ENCODE measurements at places on chromosomes 5 and 9. TPM values are rescaled to one million over a fixed set of nuclear protein-coding genes. Genes with fewer than 3 reads are reported as not detected.
A peak's percentile ranks its signal among the peaks of the same experiment; 100 is the strongest.

- H3K27me3 ChIP-seq, result no peaks in the 10 kb centered on the region
- no peak overlapping the region for H3K4me3 ChIP-seq
- no peak overlapping the region for H3K27ac ChIP-seq
- no peaks in the 10 kb centered on the region for H3K36me3 ChIP-seq
- H3K4me1 ChIP-seq, result no peaks in the 10 kb centered on the region
Measured at GRCh38 chr5:179217356-179217755, 127.9 kb downstream of the ADAMTS2 start.

HAVCR2 gene
- total RNA-seq, result 15.9 TPM

DNA sequence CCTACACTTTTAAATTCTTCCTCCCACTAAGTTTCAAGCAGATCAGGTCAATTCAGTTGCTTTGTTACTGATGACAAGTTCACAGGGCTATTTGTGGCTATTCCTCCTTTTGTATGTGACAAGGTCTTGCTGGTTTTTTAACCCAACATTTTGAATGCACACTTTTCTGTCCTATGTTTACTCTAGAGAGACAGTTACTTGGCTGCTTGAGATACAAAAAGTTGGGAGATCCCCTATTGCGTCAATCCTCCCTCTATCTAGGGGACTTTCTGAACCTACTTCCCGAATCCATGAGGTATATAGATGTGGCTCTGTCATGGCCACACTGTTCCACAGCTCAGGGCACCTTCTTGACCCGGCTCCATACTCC is 386.7 kb downstream of the NTRK2 start:
- H3K4me3 ChIP-seq, result no peak overlapping the region
- no peak overlapping the region for H3K27ac ChIP-seq
- H3K4me1 ChIP-seq, result no peaks in the 10 kb centered on the region
- H3K36me3 ChIP-seq, result no peaks in the 10 kb centered on the region
- peaks cover 17% of the 10 kb centered on the region for H3K27me3 ChIP-seq

SPTLC1 gene
- total RNA-seq, result 46.6 TPM

DNA sequence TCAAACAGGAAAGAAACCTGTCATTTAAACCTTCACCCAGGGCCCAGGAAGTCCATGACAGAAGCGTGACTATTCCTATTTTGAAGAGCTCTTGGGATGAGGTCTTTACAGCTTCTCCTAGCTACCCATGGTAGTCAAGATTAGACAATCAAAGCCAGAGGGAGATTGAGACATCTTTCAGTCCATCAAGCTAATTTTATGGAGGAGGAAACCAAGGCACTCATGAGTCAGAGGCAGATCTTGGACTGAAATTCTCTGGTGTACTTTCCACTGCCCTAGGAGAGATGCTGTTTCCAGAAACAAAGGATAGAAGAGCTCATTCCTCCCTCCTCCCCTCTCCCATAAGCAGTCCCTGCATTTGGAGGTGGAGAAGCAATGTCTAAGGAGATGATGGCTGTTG is 9.2 kb downstream of the TNFSF8 start:
- no peak overlapping the region for H3K4me3 ChIP-seq
- peaks cover 82% of the 10 kb centered on the region for H3K36me3 ChIP-seq
- no peak for DNase-seq
- H3K27me3 ChIP-seq, result no peaks in the 10 kb centered on the region
- peak overlapping the region; percentile 77 for H3K27ac ChIP-seq

GRCh38 chr5:122401976-122402725 is 90.1 kb downstream of the SNCAIP start:
- no peak for DNase-seq
- H3K27ac ChIP-seq, result no peak overlapping the region
- H3K4me3 ChIP-seq, result no peak overlapping the region
- no peaks in the 10 kb centered on the region for H3K36me3 ChIP-seq
- no peaks in the 10 kb centered on the region for H3K4me1 ChIP-seq
- peaks cover 5% of the 10 kb centered on the region for H3K27me3 ChIP-seq

DNA sequence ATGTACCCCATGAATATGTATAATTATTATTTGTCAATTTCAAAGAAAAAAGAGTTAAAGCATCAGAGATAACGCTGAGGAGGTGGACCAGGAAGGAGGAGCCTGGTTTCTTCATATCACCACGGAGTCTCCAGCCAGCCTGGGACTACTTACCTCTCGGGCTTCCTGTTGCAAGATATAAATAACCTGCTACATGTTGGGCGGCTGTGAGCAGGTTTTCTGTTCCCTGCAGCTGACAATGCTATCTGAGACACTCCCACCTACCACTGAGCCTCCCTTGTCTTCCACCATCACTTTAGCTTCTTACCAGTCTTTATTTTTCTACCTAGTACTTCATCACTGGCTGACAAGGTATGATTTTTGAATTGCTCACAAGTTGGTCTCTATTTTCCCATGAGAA is 102.7 kb upstream of the CPEB4 start:
- no peak overlapping the region for H3K4me3 ChIP-seq
- no peaks in the 10 kb centered on the region for H3K36me3 ChIP-seq
- H3K27ac ChIP-seq, result no peak overlapping the region

ZNF484 gene
- total RNA-seq, result 9.8 TPM

DNA sequence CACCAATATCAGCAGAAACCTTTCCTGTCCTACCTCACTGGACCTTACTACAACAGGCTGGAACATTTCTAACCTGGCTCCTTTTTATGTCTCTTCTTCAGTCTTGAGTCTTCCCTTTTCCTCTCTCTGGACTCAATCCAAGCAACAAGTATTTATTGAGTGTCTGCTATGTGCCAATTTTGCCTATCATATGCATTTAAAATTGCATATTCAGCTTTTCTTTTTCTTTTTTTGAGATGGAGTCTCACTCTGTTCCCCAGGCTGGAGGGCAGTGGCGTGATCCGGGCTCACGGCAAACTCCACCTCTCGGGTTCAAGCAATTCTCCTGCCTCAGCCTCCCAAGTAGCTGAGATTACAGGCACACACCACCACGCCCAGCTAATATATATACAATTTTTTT is 65.8 kb downstream of the MEIKIN start:
- H3K4me1 ChIP-seq, result no peaks in the 10 kb centered on the region
- H3K4me3 ChIP-seq, result no peak overlapping the region
- no peak overlapping the region for H3K27ac ChIP-seq
- H3K27me3 ChIP-seq, result no peaks in the 10 kb centered on the region
- no peaks in the 10 kb centered on the region for H3K36me3 ChIP-seq
- DNase-seq, result no peak

DNA sequence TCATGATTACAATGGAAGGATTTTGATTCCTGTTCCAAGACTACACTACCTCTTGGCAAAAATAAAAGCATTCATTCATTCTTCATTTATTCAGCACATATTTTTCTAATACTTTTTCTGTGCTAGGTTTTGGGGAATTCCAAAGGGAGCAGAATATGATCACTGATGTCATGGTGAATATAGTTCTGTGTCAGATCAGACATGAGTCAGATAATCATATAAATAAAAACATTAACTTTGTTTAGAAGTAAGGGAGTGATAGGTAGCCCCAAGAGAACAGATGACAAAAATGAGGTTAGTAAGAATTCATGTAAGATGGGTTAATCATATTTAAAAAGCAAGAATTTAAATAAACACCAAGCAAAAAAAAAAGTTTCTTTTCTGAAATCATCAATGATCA is 94.1 kb upstream of the RANBP6 start:
- no peaks in the 10 kb centered on the region for H3K27me3 ChIP-seq
- no peak overlapping the region for H3K4me3 ChIP-seq
- peaks cover 18% of the 10 kb centered on the region for H3K4me1 ChIP-seq
- no peak overlapping the region for H3K27ac ChIP-seq
- no peak for DNase-seq

- no peaks in the 10 kb centered on the region for H3K27me3 ChIP-seq
- H3K27ac ChIP-seq, result no peak overlapping the region
- peaks cover 30% of the 10 kb centered on the region for H3K36me3 ChIP-seq
- DNase-seq, result no peak
Measured at GRCh38 chr5:95948631-95949030, 13.0 kb downstream of the ELL2 start.

- H3K4me3 ChIP-seq, result no peak overlapping the region
- peak overlapping the region; percentile 72 for H3K27ac ChIP-seq
- DNase-seq, result no peak
Measured at GRCh38 chr5:32601623-32602295, 16.4 kb downstream of the SUB1 start.

FGF10 gene
- not detected for total RNA-seq

- no peaks in the 10 kb centered on the region for H3K27me3 ChIP-seq
- no peak overlapping the region for H3K4me3 ChIP-seq
- DNase-seq, result no peak
- no peaks in the 10 kb centered on the region for H3K4me1 ChIP-seq
Measured at GRCh38 chr5:116838011-116838536, 263.5 kb upstream of the SEMA6A start.

DNA sequence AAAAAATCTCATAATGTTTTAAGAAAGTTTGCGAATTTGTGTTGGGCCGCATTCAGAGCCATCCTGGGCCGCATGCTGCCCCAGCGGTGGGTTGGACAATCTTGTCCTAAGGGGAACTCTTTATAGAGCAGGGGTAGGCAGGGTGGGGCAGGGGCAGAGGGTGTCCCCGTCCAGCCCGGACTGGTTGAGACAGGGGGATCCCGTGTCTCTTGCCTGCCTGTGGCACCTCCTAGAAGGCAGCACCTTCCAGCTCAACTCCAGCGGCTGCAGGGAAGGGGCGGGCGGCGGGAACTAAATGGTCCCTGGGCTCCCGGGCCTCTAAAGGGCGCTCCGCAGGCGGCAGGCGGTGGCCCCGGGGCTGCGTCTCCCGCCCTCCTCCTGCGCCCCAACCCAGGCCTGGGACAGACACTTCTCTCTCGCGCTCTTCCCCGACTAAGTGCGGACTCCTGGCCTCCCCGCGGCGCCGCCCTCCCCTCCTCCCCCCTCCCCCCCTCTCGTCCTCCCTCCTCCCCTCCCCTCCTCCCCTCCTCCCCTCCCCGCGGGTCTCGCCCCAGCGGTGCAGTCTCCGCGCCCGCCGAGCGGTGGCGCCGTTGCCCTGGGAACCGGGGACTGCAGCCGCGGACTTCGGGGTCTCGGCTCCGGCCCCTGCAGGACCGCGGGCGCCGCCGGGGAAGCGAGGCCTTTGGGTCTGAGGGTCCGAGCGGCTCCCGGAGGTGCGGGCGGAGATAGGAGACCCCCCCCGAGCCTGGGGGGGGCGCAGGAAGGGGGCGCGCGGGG is 132.6 kb downstream of the MRPL36 start:
- no peaks in the 10 kb centered on the region for H3K36me3 ChIP-seq
- H3K27ac ChIP-seq, result no peak overlapping the region
- peak; percentile 76 for DNase-seq
- H3K27me3 ChIP-seq, result peaks cover 63% of the 10 kb centered on the region

GRCh38 chr9:101706261-101706798 is 32.1 kb downstream of the GRIN3A start:
- DNase-seq, result no peak
- no peaks in the 10 kb centered on the region for H3K36me3 ChIP-seq
- H3K4me1 ChIP-seq, result peaks cover 4% of the 10 kb centered on the region
- no peak overlapping the region for H3K4me3 ChIP-seq

GRCh38 chr5:67639976-67640375 is 443.4 kb upstream of the CD180 start:
- H3K27me3 ChIP-seq, result no peaks in the 10 kb centered on the region
- no peak overlapping the region for H3K4me3 ChIP-seq
- no peak overlapping the region for H3K27ac ChIP-seq
- H3K4me1 ChIP-seq, result no peaks in the 10 kb centered on the region
- H3K36me3 ChIP-seq, result no peaks in the 10 kb centered on the region

PCDHA12 gene
- total RNA-seq, result not detected

RGP1 gene
- total RNA-seq, result 15.5 TPM

DNA sequence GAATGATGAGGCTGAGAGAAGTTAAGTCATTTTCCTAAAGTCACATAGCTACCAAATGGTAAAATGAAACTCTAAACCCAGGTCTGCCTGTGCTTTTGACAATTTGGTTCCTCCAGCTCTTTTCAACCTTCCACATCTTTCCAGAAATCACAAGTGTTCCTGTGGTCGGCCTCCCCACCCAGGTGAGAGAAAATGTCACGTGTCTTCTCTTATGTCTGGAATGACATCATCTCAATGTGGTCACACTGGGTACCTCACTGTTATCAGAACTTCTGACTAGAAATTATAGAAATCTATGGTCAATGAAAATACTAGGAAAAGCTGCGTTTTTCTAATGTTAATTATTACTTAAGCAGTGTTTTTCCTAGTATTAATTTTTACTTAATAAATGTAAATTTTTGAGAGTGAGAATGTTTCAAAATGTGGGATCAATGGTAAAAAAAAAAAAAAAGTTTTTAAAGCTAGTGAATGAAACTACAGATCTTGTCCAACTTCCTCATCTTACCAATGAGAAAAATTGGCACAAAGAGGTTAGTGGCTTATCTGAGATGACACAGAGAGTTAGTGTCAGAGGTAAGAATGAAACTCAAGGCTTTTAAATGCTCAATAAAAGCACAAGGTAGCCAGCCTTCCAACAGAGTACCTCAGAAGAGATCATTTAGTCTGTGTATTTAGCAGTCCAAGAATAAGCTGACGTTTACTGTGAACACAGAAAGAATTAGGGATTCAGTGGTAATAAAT is 228.7 kb upstream of the NR4A3 start:
- H3K36me3 ChIP-seq, result no peaks in the 10 kb centered on the region
- no peak for DNase-seq
- no peak overlapping the region for H3K27ac ChIP-seq
- no peak overlapping the region for H3K4me3 ChIP-seq
- peaks cover 2% of the 10 kb centered on the region for H3K4me1 ChIP-seq

DNA sequence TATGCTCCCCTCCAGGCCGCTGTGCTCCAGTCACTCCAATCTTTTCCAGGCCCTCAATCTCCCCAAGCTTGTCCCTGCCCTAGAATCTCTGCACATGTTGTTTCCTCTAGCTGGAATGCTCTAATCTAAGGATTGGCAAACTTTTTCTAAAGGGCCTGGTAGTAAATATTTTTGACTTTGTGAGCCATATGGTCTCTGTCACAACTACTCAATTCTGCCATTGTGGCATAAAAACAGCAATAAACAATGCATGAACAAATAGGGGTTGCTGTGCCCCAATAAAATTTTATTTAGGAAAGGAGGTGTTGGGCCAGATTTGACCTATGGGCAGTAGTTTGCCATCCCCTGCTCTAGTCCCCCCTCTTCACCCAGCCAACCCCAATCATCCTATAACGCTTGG is 150.5 kb upstream of the LRRTM2 start:
- peaks cover under 1% of the 10 kb centered on the region for H3K36me3 ChIP-seq
- peaks cover 9% of the 10 kb centered on the region for H3K4me1 ChIP-seq
- no peaks in the 10 kb centered on the region for H3K27me3 ChIP-seq
- no peak overlapping the region for H3K27ac ChIP-seq
- no peak for DNase-seq

DNA sequence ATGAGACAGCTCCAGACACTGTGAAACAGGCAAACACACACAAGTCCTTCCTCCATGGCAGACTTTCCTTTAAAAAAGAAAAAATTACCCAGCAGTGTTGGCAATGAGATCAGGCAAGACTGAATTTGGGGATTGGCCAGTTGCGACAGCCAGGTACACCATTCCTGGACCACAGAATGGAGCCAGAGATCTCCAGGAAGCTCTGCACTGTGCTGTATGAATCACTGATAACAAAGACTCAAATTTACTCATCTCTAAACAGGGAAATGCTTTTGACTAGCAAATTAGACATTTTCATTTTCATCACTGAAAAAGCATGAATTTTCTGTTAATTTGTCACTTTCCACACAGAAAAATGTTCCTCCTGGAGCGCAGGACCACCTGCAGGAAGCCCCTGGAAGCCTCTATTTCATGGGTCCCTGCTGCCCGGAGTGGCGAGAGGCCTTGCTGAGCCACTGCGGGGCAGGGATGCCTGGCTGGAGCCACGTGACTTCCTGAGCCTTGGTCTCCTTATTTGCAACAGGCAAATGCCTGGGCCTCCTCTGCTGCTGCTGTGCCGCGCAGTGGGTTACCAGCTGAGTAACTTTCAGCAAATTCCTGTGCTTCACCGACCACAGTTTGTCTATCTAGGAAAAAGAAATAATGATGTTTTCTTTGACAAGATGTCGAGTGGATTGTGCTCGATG is 185.9 kb upstream of the ZNF618 start:
- peaks cover 57% of the 10 kb centered on the region for H3K27me3 ChIP-seq
- no peak overlapping the region for H3K27ac ChIP-seq
- H3K36me3 ChIP-seq, result no peaks in the 10 kb centered on the region
- H3K4me3 ChIP-seq, result no peak overlapping the region
- H3K4me1 ChIP-seq, result peaks cover 14% of the 10 kb centered on the region

Measured in activated CD4-positive, alpha-beta T cell treated with anti-CD3 and anti-CD28 coated beads for 36 hours (primary cell).